ENCODE measurements at places on chromosomes 6 and 20. TPM values are rescaled to one million over a fixed set of nuclear protein-coding genes. Genes with fewer than 3 reads are reported as not detected.

The RPP40 gene
- total RNA-seq = 2.4 TPM

The KCNB1 gene
- 2.7 TPM for total RNA-seq

The BEND3 gene
- total RNA-seq = 1.9 TPM

The NINL gene
- total RNA-seq = 4.8 TPM

DNA sequence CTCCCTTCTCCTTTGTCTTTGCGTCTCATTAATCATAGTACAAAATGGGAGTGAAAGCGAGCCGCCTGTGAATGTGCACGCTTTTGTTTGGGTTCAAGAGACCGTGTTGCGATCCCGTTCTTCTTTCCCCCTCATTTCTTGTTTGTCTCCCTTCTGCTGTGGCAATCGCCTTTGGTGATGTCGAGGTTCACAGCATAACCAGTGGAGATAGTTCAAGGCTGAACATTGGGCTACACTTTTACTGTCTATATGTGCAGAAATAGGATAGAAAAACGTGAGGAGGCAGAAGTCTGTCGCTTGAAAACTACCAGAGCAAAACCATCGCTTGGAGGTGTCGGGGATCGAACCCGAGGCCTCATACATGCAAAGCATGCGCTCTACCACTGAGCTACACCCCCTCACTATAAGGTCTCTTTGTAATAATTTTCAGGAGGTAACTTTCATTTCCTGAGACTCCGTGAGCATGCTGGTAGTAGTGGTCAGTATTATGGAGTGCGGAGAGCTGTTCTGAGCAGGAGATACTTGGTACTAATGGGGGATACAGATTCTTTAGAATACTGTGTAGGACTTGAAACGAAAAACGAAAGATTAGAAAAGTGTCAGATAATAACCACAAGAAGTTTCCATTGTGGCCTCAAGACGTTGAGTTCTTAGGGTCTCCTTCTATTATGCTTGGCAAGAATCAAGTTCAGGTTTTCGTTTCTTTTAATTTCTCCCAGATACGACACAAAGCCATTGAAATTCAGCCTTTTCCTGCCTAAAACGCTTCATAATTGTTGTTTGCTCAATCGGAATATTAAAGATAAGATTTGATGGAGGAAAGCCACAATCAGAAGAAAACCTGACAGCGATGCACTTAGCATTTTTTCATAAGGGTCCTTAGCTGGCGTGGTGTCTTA lies 106.6 kb downstream of the TRIM27 start:
- no peaks in the 10 kb centered on the region for H3K36me3 ChIP-seq
- no peak overlapping the region for H3K27ac ChIP-seq
- no peaks in the 10 kb centered on the region for H3K4me1 ChIP-seq
- no peak for DNase-seq
- no peak overlapping the region for H3K4me3 ChIP-seq

DNA sequence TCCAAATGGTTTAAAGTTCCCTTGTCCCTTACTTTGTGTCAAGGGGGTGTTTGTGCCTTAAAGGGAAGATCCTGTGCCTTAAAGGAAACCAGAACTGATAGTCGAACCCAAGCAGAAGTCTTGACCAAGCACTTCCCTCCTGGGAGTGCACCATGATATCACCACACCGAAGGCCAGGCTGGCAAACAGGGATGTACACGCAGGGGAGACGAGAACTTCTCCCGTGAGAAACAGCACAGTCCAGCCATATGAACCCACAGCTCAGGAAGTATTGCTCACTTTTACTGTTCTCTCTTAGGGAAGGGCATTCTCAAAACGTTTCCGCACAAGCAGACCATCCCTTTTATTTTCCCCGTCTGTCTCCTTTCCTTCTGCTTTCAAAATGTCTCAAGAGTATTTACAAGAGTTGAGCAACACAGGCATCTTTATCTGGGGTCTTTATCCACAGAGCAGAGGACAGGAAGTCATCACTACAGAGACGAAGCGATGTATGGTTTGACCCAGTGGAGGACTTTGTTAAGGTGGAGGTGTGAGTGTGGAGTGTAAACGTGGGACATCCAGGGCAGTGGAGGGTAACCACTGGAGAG lies 12.8 kb upstream of the SERPINB1 start:
- peak overlapping the region; percentile 62 for H3K27ac ChIP-seq
- no peaks in the 10 kb centered on the region for H3K4me1 ChIP-seq
- H3K27me3 ChIP-seq = no peaks in the 10 kb centered on the region
- no peaks in the 10 kb centered on the region for H3K36me3 ChIP-seq
- DNase-seq = no peak

- no peak overlapping the region for H3K27ac ChIP-seq
- peaks cover 21% of the 10 kb centered on the region for H3K4me1 ChIP-seq
- peaks cover 24% of the 10 kb centered on the region for H3K36me3 ChIP-seq
- H3K4me3 ChIP-seq = no peak overlapping the region
- no peak for DNase-seq
These were observed 8.0 kb downstream of the MTG2 start for GRCh38 chr20:62190639-62191411.

- no peak overlapping the region for H3K4me3 ChIP-seq
- no peak overlapping the region for H3K27ac ChIP-seq
- H3K36me3 ChIP-seq = no peaks in the 10 kb centered on the region
- no peak for DNase-seq
These were observed 23.2 kb upstream of the FILIP1 start for GRCh38 chr6:75516757-75517156.

GRCh38 chr20:63172726-63173125 lies 43.2 kb downstream of the YTHDF1 start:
- H3K4me3 ChIP-seq = no peak overlapping the region
- peaks cover 28% of the 10 kb centered on the region for H3K4me1 ChIP-seq
- no peak for DNase-seq
- H3K27ac ChIP-seq = no peak overlapping the region
- no peaks in the 10 kb centered on the region for H3K36me3 ChIP-seq

DNA sequence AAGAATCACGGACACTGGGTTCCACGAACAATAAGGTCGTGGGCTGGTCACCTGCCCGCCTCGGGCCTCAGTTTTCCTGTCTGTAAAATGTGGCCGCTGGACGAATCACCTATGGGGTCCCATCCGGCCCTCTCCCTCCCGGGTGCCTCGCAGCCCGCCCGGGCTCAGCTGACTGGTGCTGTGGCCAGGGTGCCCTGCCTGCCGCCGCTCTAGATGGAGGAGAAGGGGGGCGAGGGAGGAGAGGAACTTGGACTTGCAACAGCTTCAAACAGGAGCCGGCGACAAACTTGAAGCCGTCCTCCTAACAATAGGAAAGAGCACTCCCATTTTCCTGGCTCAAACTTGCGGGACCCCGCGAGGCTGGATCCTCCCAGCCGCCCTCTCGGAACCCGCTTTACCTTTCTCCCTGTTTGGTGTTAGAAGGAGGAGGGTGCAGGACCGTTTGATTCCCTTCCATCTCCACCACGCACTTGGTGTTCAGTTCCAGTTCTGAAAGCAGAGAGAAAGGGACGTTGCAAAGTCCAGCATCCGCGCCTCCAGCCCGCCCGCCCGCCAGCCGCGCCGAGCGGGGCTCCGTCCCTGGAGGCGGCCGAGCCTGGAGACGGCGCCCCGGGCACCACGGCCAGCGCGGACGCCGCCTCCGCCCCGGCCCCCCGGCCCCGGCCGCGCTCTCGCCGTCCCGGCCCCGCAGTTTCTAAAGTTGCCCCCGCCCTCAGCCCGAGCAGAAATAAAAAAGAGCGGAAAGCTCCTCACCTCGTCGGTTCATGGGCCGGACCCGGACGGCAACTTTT lies 584 bp downstream of the KIF13A start:
- H3K4me3 ChIP-seq = peak overlapping the region; percentile 55
- no peaks in the 10 kb centered on the region for H3K36me3 ChIP-seq
- no peaks in the 10 kb centered on the region for H3K27me3 ChIP-seq
- H3K4me1 ChIP-seq = peaks cover 34% of the 10 kb centered on the region
- H3K27ac ChIP-seq = peak overlapping the region; percentile 91
- peak; percentile 77 for DNase-seq

- H3K27me3 ChIP-seq = no peaks in the 10 kb centered on the region
- H3K4me3 ChIP-seq = no peak overlapping the region
- H3K4me1 ChIP-seq = no peaks in the 10 kb centered on the region
- H3K27ac ChIP-seq = no peak overlapping the region
- no peaks in the 10 kb centered on the region for H3K36me3 ChIP-seq
These were observed 104.6 kb downstream of the DLL1 start for GRCh38 chr6:170186006-170186935.

DNA sequence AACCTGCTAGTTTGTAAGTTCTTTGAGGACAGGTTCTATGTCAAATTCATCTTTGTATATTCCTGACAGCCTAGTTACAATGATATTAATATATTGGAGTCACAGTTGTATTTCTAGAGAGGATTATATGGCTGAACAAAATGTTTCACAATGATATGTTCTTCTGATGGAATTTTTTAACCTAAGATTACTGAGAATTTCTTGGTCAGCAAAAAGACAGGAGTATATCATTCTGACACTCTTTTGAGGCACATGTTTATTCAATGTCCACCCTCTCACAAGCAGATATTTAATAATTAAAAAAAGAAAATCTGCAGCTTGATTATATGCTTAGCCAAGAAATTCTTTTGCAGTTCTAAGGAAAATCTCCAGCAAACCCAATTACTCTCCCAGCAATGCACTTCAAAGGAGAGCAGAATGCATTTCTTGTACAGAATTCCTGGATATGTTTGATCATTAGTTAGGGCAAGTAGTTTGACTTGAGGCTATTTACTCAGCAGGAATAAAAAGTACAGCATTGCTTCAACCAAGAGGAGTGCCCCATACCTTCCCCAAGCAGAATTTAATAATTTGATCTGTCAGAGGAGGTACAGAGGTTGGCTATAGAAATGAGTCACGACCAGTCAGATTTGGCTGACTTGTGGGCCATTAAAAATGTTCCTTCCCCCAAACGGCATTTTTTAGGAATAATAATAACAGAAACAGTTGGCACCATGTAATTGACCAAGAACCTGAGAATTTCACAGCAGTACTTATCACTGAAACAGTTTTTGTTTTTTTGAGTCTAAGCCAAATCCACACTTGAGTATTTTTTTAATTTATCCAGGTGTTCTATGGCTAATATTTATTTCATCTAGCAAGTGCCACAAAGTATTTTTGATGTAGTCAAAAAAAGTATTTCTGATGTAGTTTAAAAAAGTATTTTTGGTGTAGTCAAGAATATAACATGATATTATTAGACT lies 508.1 kb upstream of the FLRT3 start:
- no peak for DNase-seq
- no peaks in the 10 kb centered on the region for H3K27me3 ChIP-seq
- no peaks in the 10 kb centered on the region for H3K36me3 ChIP-seq
- no peaks in the 10 kb centered on the region for H3K4me1 ChIP-seq

DNA sequence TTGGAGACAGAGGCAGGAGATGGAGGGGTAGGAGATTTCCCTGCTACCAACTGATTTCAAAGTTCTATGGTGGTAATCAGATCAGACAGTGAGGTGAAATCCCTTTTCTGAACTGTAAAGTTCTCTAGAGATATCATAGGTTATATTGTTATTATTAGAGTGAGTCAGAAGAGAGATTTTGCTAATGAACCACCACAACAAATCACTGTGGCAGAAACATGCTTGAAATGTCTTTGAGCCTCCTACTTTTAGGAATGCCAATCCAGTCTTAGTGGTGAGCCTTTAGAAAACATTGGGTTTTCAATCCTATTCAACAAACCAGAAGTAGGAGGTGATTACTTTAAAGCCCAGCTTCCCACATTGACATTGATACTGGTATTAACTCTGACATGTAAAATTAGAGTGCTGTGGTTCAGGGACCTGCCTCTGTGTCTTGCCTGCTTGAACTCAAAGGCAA lies 136.7 kb upstream of the CNR1 start:
- DNase-seq = no peak
- no peaks in the 10 kb centered on the region for H3K36me3 ChIP-seq
- H3K27ac ChIP-seq = no peak overlapping the region
- H3K27me3 ChIP-seq = no peaks in the 10 kb centered on the region
- no peaks in the 10 kb centered on the region for H3K4me1 ChIP-seq

GRCh38 chr20:4763723-4764510 lies 42.2 kb downstream of the PRND start:
- H3K27ac ChIP-seq = no peak overlapping the region
- H3K4me3 ChIP-seq = no peak overlapping the region
- H3K4me1 ChIP-seq = no peaks in the 10 kb centered on the region

GRCh38 chr6:49906526-49906925 lies 40.2 kb upstream of the CRISP1 start:
- no peaks in the 10 kb centered on the region for H3K4me1 ChIP-seq
- no peak overlapping the region for H3K4me3 ChIP-seq
- DNase-seq = no peak
- no peak overlapping the region for H3K27ac ChIP-seq
- H3K36me3 ChIP-seq = no peaks in the 10 kb centered on the region
- no peaks in the 10 kb centered on the region for H3K27me3 ChIP-seq
